ENCODE measurements at places on chromosomes 5 and 9. TPM values are rescaled to one million over a fixed set of nuclear protein-coding genes. Genes with fewer than 3 reads are reported as not detected.

DNA sequence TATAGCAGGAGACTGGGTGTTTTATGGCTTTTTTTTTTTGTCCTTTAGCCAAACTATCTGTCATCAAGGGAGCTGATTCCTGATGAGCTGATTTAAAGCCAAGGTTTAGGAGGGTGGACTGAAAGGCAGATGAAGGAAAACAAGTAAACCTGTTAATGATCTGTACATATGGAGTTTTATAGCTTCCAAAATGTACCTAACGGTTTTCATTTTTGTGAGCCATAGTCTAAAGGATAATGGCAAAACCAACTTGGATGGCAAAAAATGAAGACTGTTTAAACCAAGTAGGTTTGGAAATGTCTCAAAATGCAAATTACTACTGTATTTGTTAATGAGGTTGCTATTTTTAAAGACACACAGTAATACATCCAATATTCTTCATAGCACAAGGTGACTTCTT lies 281.5 kb downstream of the YTHDC2 start:
- DNase-seq, result no peak

GRCh38 chr9:88571419-88571818 lies 36.4 kb downstream of the NXNL2 start:
- no peak for DNase-seq

GRCh38 chr9:77293949-77294348 lies 116.6 kb downstream of the VPS13A start:
- no peak for DNase-seq

DNA sequence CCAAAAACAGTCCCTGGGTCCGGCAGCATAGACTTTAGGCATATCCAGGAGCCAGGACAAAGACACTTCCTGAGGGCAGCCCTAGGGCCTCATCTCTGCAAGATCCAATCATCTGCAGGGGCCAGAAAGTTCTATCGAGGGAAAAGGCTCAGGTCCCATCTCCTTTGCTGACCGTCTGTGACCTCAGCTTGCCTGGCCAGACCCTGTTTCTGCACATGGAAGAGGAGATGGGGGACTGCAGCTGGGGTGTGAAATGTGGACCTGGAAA lies 51.0 kb upstream of the FCN1 start:
- no peak for DNase-seq

GRCh38 chr5:139636975-139637408 lies 11.2 kb upstream of the CXXC5 start:
- DNase-seq, result no peak

DNA sequence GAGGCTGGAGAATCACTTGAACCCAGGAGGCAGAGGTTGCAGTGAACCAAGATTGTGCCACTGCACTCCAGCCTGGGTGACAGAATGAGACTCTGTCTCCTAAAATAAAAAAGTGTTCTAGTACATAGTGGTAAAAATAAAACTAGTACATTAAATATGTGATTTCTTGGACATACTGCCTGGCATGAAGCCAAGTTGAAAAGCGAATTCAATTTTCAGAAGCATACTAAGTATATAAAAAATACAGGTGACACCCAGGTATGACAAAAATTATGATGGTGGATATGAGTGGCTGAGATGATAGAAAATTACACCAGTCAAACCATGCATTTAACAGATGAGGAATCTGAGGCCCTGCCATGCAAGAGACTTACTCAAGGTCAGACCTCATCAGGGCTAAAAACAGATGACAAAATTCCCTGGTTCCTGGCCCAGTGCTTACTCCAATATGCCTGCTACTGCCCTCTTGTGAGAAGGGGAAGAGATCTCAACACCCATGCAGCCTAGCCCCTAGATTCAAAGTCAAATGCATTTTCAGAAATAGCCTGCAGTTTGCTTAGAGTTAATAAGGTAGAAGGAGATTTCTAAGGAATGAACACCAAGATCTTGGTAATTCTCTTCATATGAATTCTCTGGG lies 46.6 kb upstream of the GNPDA1 start:
- DNase-seq, result peak; percentile 76

DNA sequence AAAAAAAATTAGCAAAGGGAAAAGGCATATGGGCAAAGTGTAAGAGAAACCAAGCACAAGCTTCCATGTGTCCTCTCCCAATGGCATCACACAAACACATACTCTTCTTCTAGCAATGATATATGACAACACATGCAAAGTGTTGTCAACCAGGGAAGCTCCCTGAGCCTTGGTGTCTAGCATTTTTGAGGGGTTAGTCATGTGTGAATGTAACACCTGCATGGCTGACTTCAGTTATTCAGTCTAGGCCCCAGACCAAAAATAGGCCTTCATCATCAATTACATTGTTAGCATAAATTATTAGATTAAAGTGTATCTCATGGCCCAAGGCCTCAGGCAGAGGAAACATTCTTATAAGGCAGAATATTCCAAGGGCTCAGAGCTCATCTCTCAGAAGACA lies 450.0 kb downstream of the TLE1 start:
- DNase-seq, result no peak

GRCh38 chr9:117340422-117340821 lies 74.4 kb downstream of the ASTN2 start:
- no peak for DNase-seq

GRCh38 chr5:172669386-172670004 lies 28.4 kb downstream of the NEURL1B start:
- DNase-seq, result no peak

DNA sequence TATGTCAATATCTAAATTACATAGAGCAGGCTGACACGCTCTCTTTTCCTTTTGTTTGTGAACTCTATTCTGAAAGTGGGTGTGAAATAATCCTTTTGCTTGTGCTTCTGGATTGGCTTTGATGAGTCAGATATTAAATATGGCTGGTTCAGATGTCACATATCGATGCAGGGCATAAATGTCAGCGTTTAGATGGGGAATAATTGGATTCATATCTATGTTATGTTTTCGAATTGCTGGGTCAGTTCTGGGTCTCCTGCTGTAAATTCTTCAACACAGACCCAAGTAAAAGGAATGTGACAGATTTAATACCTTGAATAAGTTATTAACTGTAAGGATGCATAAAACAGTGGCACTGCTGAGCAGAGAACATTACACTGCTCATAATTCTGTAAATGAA lies 118.7 kb upstream of the SNX2 start:
- DNase-seq, result no peak

DNA sequence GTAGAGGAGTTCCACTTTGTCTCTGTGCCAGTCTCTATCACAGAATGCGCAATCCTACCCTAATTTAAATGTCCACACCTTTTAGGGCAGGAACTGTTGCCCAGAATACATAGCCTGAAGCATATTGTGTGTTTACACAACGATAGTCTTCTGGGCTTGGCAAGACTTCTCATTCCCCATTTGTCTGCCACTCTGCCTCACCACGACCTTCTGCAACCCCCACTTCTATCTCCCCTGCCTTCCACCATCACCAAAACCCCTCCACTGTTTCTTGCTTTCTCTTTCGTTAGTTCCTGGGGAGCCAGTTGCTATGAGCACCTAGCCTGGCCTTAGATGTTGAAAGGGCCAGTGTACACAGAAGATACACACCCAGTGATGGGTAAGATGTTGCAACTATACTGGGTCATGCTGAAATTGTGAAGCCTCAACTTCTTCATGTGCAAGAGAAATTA lies 883 bp upstream of the RNF145 start:
- DNase-seq, result no peak

DNA sequence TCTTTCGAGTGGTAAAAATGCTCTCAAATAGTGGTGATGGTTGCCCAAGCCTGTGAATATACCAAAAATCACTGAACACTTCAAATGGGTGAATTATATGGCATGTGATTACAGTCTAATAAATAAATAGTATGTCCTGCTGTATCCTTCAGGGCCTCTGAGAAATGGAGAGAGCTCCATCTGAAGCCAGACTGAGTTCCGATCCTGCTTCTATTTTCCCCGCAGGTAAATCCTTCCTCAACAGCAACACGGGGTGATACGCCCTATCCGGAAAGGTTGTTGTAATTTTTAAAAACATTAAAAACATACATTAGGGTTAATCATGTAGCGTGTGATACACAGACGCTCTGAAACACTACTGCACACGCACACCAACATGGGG lies 695 bp upstream of the SNAPC3 start:
- DNase-seq, result no peak

- DNase-seq, result peak; percentile 9
Measured at GRCh38 chr5:140311011-140311467, 8.1 kb upstream of the PFDN1 start.

GRCh38 chr5:10400831-10401230 lies 40.8 kb upstream of the ROPN1L start:
- DNase-seq, result peak; percentile 44

GRCh38 chr5:8238080-8238479 lies 369.1 kb downstream of the MTRR start:
- no peak for DNase-seq

DNA sequence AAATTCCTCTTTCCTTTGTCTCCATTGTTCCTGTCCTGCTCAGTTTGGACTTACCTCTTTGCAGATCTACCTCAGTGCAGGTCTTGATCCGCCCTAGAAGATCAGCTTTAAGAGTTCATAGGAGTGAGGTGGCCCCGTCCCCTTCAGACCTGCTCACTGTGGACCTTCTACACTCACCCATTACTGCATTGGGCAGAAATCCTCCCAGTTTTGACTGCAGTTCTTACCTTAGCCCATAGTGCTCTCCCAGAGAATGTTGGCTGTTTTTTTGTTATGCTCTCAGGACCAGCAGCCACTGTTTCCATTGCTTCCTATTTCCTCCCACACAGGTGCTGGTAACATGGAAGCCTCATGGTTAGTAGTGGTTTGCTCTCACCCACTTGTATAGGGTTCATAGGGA lies 63.3 kb downstream of the GALNT10 start:
- no peak for DNase-seq

GRCh38 chr9:27472195-27472594 lies 51.9 kb upstream of the IFNK start:
- DNase-seq, result no peak

DNA sequence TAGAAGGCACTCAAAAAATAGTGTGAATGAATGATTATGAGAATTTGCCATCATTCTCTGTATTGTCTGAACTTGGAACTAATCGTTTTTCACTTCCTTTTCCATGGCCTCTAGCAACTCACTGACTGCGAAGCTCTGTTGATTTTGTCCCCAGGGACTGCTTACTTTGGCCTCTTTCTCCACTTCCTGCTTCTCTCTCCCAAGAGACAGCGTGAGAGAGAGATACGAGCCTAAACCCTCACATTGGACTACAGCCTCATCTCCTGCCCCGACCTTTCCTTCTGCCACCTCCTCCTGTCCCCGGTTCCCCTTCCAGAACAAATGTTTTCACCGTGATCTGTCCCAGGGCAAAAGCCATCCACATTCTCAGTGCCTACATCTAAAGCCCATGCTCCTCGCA lies 300.8 kb upstream of the PANK3 start:
- peak; percentile 41 for DNase-seq

GRCh38 chr5:65327582-65327981 lies 154.1 kb downstream of the ADAMTS6 start:
- DNase-seq, result no peak

- DNase-seq, result peak; percentile 37
Measured at GRCh38 chr9:137294681-137295237, 7.3 kb downstream of the NRARP start.

- no peak for DNase-seq
Measured at GRCh38 chr5:38541174-38541725, 15.2 kb downstream of the LIFR start.

- DNase-seq, result no peak
Measured at GRCh38 chr9:89481538-89481915, 16.4 kb downstream of the SEMA4D start.

GRCh38 chr5:135718651-135719050 lies 115.8 kb upstream of the SLC25A48 start:
- DNase-seq, result peak; percentile 14

GRCh38 chr5:111772456-111773122 lies 15.6 kb upstream of the NREP start:
- DNase-seq, result peak; percentile 12

- DNase-seq, result no peak
Measured at GRCh38 chr5:2133936-2134335, 251.2 kb upstream of the IRX4 start.

DNA sequence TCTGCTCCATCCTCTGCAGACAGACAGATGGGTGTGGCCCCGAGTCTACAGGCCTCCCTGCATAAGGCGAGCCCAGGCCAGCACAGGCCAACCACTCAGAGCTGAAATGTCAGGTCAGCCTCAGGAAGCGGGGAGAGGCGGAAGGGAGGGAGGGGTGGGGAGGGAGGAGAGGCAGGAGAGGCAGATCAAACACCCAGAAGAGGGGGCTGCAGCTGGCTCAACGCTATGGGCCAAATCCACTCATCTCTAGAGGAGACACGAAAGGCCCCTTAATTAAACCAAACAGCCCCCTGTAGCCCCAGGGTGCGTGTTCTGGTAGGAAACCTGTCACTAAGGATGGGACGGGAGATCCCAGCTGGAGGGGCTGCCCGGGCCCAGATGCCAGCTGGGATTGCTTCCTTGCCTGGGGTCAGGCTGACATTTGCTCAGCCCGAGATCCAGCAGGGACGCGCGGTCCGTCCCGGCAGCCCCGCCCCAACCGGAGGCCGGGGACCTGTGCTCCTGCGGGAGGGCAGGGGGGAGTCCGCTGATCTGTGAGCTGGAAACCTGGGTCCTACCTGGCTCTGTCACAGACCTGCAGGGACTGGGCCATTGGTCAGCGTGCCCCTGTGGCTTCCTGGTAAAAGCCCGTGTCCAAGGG lies 97.2 kb upstream of the SARDH start:
- no peak for DNase-seq

DNA sequence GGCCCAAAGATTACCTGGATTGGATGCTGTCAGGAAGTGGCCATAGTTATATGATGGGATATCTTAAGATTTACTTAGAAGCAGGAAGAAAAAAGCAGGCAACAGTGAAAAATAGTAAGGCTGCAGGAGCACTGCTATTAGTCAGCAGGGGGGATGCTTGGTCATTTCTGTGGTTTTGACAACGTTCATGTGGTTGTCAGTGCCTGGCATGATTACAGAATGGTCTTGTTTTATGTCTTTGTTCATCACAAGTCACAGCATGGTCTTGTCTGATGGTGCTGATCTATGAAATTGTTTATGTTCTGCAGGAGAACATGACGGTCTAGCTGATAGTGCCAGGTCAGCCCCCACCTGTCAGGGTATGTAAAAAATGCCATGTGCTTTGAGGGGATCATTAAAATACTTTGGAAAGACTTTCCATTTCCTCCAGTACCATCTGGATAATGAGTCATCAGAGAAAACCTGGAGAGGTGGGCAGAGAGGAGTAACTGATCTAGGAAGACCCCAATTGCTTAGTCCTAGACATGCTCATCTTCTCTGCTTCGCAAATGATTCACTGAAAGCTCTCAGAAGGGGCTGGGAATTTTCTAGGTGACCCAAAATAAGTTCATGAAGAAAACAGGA lies 48.5 kb downstream of the PLGRKT start:
- DNase-seq, result peak; percentile 60

The IFNA21 gene
- total RNA-seq, result not detected

The EQTN gene
- total RNA-seq, result not detected

The KIF20A gene
- 41.7 TPM for total RNA-seq

The SEMA6A gene
- total RNA-seq, result 39.0 TPM

The F2RL1 gene
- total RNA-seq, result 0.77 TPM

The FOXD4L4 gene
- total RNA-seq, result not detected

The ORM2 gene
- not detected for total RNA-seq

The HACD4 gene
- total RNA-seq, result 1.1 TPM

The NSG2 gene
- not detected for total RNA-seq

The INSL6 gene
- total RNA-seq, result not detected

Data from SK-MEL-5 (cell line).